Subcutaneous adipose tissue (tissue), 4 donors: ENCODE measurements at places on chromosomes 1 and 21. TPM values are rescaled to one million over a fixed set of nuclear protein-coding genes. Genes with fewer than 3 reads are reported as not detected.

The RABGGTB gene
- total RNA-seq: 71.7 TPM

The NCDN gene
- total RNA-seq: 6.6 TPM

The DEPDC1 gene
- 0.19 TPM for total RNA-seq

The ZNF697 gene
- 8.9 TPM for total RNA-seq

The CHODL gene
- 0.22 TPM for total RNA-seq

The SPOCD1 gene
- 0.82 TPM for total RNA-seq

The HAO2 gene
- total RNA-seq: 0.49 TPM
